ENCODE measurements at places on chromosomes 3 and 15.

GRCh38 chr3:129031476-129032215 is 28.9 kb upstream of the GP9 start:
- DNase-seq: no peak

DNA sequence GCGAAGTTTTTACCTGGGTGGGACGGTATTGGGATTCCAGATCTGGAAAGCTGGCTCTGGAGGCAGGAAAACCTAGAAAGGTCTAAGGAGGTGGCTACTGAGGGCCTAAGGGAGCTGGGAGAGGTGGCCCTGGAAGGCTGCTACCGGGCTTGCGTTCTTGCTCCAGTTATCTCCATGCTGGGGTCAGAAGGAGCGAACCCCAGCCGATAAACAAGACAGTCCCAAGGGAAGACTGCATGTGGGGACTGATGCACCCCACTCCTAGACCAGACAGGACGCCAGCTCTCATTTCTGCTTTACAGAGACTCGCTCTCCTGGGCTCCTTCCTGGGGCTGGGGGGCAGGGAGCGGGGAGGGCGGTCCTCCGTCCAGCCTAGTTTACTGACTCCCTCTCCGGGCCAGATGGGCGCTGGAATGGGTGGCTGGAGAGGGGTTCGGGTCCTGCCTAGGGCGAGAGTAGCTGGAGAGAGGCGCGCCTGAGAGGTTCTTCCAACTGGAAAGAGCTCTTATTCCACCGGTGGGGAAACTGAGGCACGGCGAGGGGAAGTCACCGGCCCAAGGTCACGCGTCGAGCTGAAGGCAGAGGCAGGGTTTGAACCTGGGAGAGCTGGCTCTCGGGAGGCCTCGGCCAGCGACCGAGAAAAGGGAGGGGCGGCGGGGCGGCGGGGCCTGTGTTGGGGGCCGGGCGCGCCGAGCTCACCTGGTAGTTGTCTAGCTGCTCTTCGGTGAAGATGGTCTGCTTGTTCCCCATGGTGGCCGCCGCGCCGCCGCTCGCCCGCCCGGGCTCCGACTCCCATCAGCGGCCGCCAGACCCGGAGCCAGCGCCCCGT is 565 bp downstream of the CIB2 start:
- DNase-seq: no peak

- DNase-seq: no peak
These were observed 254.6 kb downstream of the UBE2E2 start for GRCh38 chr3:23457697-23458096.

DNA sequence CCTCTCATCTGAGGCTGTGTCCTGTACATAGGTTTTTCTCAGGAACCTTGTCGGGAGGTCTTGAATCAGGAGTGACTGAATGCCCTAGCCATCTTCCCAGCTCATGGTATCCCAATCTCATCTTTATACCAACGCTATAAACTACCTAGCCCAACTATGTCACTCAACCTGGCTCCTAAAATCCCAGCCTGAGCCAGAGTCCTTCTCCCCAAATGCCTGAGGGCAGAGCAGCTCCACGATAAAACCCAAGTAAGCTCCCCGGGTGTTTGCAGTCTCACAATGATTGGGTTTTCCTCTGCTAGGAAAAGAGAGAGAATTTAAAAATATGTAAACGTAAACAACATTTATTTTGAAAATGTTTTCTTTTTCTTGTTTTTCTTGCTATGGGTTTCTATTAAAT is 14.4 kb downstream of the EIF1B start:
- DNase-seq: no peak

- DNase-seq: no peak
These were observed 14.0 kb downstream of the C3orf22 start for GRCh38 chr3:126544596-126545281.

- no peak for DNase-seq
These were observed 794 bp downstream of the LRIG1 start for GRCh38 chr3:66499881-66500575.

DNA sequence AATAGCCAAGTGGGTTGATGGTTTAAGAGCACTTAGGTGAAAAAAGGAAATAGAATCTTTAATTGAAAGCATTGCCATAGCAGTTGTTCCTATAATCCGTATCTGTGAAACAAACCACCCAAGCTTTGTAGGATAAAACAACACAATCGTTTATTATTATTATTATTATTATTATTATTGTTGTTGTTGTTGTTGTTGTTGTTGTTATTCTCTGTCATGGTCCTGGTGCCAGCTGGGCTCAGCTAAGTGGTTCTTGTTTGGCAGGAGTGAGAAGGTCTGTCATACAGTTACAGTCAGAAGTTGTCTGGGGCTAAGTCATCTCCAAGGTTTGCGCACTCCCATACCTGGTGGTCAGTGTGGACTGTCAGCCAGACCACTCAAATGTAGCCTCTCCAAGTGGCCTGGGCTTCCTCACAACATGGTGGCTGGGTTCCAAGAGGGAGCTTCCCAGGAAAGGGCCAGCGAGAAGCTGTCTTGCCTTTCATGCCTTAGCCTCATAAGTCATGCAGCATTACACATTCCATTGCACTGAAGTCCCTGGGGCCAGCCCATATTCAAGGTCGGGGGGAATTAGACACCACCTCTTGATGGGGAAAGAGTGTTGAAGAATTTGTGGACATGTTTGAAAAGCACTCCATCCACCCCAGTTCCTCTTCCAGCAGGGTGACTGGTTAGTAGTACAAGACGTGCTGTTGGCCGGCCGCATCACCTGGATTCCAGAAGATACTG is 54.3 kb upstream of the FGD5 start:
- DNase-seq: no peak

DNA sequence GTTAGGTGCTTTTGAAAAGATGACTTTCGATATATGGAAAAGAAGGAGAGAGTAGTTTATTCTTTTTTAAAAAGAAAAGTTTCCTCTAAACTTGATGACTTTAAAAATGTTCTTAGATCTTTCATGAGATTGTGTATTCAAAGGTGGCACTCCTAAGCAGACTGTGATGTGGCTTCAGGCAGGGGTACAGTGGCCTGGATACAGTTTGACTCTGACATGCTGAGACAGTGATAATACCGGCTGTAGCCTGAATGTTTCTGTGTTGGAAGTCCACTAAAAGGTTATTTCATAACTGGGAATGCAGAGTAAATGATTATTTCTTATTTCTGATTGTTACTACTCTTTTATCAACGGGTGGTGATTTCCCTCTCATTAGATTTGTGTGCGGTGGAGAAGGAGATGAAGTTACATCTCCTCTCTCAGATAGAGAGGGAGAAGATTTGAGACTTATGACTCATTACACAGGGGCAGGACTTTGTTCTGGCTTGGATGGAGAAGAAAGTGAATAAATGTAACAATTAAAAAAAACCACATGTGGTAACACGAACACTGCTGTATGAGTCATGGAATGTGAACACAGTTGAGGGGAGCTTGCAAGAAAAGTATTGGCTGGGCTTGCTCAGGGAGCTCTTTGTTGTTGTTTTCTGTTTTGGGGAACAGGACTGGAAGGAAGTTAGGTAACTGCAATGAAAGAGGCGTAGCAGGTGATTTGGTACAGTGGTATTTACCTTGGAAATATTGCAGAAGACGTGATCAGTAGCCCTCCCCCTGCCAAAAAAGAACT is 21.6 kb downstream of the SPTSSB start:
- DNase-seq: peak; percentile 15

DNA sequence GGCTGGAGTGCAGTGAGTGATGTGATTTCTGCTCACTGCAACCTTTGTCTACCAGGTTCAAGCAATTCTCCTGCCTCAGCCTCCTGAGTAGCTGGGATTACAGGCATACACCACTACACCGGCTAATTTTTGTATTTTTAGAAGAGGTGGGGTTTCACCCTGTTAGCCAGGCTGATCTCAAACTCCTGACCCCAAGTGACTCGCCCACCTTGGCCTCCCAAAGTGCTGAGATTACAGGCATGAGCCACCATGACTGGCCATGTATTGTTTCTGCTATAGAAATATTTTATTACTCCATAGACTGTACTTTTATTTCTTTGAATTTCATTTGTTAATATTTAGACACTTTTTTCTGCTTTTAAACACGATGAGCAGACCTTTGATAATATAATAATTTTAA is 60.4 kb downstream of the GTF2E1 start:
- DNase-seq: no peak

GRCh38 chr3:40240921-40241320 is 68.6 kb upstream of the EIF1B start:
- no peak for DNase-seq
